ENCODE measurements at places on chromosomes 4 and X.

DNA sequence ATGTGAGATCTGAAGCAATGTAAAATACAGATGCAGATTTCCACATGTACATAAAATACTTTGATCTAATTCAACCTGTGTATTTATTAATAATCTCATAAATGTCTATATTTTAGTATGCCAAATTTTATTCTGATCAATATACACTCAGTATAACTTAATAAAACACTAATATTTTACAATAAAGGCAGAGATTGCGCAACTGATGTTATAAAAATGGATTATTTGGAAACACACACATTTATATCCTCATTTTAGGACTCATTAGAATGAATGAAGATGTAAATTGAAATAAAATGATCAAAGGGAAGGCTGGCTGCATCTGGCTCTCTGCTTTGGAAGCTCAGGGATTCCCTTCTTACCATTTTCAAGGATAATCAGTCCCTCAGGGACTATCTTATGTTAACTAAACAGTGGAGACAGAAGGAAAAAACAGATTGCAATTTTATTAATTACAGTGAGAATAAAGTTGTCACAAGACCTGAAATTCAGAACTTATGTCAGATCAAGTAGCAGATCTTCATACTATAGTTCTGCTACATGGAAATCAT is 900.9 kb upstream of the EPHA5 start:
- H3K4me1 ChIP-seq, result no peaks in the 10 kb centered on the region
- no peak overlapping the region for H3K27ac ChIP-seq
- no peaks in the 10 kb centered on the region for H3K36me3 ChIP-seq
- DNase-seq, result no peak

- H3K4me3 ChIP-seq, result no peak overlapping the region
- H3K36me3 ChIP-seq, result no peaks in the 10 kb centered on the region
- H3K27ac ChIP-seq, result no peak overlapping the region
- H3K27me3 ChIP-seq, result peaks cover 2% of the 10 kb centered on the region
Measured at GRCh38 chrX:100599456-100599855, 14.7 kb downstream of the TNMD start.

DNA sequence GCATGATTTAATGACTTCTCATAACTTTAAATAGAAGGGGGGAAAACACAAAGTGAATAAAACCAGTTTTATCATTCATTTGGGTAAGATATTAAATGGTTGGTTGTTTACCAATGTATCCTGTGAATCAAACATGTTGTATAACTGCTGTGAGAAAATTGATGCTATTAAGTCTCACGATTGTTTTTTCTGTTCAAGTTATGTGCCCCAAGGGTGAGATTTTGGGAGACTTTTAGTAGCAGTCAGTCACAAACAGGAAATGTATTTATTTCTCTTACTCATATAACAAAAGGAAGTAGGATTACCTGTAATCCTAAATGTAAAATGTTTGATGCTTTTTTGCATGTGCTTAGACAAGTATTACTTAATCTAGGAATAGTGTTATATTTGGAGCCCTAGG is 39.2 kb downstream of the MTHFD2L start:
- H3K4me3 ChIP-seq, result no peak overlapping the region
- H3K27ac ChIP-seq, result no peak overlapping the region
- H3K36me3 ChIP-seq, result peaks cover 3% of the 10 kb centered on the region
- H3K4me1 ChIP-seq, result peaks cover 5% of the 10 kb centered on the region
- no peak for DNase-seq
- no peaks in the 10 kb centered on the region for H3K27me3 ChIP-seq

DNA sequence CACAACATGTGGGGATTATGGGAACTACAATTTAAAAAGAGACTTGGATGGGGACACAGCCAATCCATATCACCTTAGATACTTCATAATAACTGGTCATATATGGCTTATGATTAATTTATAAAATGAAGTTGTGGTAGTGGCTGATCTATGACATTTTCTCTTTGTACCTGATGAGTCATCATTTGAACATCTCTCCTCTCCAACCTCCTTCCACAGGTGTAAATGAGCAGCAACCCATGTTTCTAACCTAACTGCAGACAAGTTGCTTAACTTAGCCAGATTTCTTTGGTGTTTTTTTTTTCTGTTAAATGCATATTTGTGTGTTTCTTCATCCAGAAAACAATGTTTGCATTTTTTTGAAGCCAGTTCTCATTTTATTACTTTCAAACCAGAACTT is 42.6 kb downstream of the SPANXA2 start:
- H3K27ac ChIP-seq, result no peak overlapping the region
- no peaks in the 10 kb centered on the region for H3K4me1 ChIP-seq
- no peaks in the 10 kb centered on the region for H3K36me3 ChIP-seq
- no peaks in the 10 kb centered on the region for H3K27me3 ChIP-seq

GRCh38 chr4:26822546-26822945 is 38.1 kb upstream of the STIM2 start:
- no peak for DNase-seq
- peak overlapping the region; percentile 69 for H3K4me3 ChIP-seq
- peaks cover 39% of the 10 kb centered on the region for H3K27me3 ChIP-seq
- H3K36me3 ChIP-seq, result no peaks in the 10 kb centered on the region
- H3K4me1 ChIP-seq, result peaks cover 74% of the 10 kb centered on the region

- no peaks in the 10 kb centered on the region for H3K4me1 ChIP-seq
- DNase-seq, result no peak
- H3K36me3 ChIP-seq, result no peaks in the 10 kb centered on the region
- H3K27ac ChIP-seq, result no peak overlapping the region
- H3K27me3 ChIP-seq, result no peaks in the 10 kb centered on the region
Measured at GRCh38 chrX:46407036-46407752, 138.0 kb downstream of the ZNF674 start.

DNA sequence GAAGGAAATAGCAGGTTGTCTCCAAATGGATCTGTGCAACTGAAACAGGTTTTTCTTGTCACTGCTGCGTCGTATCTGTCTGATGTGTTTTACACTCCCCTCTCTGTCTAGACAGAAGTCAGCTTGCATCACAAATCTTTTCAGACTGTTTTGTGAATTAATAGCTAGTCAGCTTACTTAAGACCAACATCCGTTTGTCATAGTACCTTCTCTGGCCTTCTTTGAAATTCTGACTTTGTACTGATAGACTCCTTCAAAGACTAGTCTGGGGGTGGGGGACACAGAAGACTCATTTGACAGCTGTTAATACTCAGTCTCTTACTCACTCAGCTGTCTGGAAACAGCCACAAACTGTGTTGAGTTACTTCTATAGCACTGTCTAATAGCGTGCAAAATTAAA is 197.8 kb downstream of the PALLD start:
- peaks cover 6% of the 10 kb centered on the region for H3K27me3 ChIP-seq
- no peak overlapping the region for H3K4me3 ChIP-seq
- H3K4me1 ChIP-seq, result no peaks in the 10 kb centered on the region
- DNase-seq, result no peak
- H3K27ac ChIP-seq, result no peak overlapping the region

GRCh38 chr4:54390670-54391069 is 161.6 kb downstream of the PDGFRA start:
- H3K27me3 ChIP-seq, result no peaks in the 10 kb centered on the region
- H3K4me3 ChIP-seq, result no peak overlapping the region
- H3K36me3 ChIP-seq, result no peaks in the 10 kb centered on the region
- no peaks in the 10 kb centered on the region for H3K4me1 ChIP-seq
- DNase-seq, result no peak
- no peak overlapping the region for H3K27ac ChIP-seq

DNA sequence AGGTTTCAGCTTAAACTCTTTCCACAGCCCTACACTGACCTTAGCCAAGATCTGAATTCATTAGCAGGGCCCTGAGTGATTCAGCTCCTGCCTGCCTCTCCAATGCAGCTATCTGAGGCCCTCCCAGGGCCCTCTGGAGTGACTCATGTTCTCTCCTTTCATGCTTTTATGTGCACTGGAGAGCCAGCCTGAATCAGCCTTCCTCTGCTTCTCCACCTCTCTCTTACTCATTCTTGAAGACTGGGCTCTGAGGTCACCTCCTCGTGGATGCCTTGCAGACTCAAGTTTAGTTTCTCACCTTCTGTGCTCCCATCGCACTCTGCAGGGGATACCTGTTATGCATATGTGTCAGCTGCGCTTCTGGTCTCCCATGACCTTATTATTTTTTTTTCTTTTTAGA is 3.1 kb upstream of the OCIAD2 start:
- no peak for DNase-seq
- H3K4me3 ChIP-seq, result no peak overlapping the region
- H3K36me3 ChIP-seq, result peaks cover 2% of the 10 kb centered on the region
- H3K27me3 ChIP-seq, result no peaks in the 10 kb centered on the region
- peaks cover 24% of the 10 kb centered on the region for H3K4me1 ChIP-seq
- no peak overlapping the region for H3K27ac ChIP-seq

- H3K4me1 ChIP-seq, result no peaks in the 10 kb centered on the region
- H3K27me3 ChIP-seq, result no peaks in the 10 kb centered on the region
- no peak for DNase-seq
- H3K27ac ChIP-seq, result no peak overlapping the region
Measured at GRCh38 chrX:12383196-12383595, 244.9 kb downstream of the FRMPD4 start.

DNA sequence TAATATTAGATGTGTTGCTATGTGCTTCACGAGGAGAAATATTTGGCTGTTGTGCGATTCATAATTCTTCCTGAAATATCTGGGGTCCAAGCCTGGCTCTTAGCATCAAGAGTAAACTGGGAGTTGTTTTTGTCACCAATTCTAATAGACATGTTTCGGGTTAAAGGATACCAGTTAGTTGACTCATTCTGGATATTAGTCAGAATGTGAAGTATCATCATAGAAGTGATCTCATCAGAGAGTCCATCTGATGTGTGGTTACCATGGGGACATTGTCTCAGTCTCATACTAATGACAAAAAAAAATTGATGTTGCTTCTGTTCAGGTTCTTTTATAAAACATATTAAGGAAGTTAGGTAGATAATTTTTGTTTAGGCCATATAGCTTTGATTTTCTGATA is 57.2 kb upstream of the MTMR1 start:
- no peaks in the 10 kb centered on the region for H3K27me3 ChIP-seq
- H3K27ac ChIP-seq, result peak overlapping the region; percentile 18
- H3K4me3 ChIP-seq, result no peak overlapping the region
- peaks cover 63% of the 10 kb centered on the region for H3K36me3 ChIP-seq
- H3K4me1 ChIP-seq, result no peaks in the 10 kb centered on the region

GRCh38 chrX:150587585-150588503 is 19.4 kb downstream of the MTM1 start:
- H3K27me3 ChIP-seq, result no peaks in the 10 kb centered on the region
- peaks cover 10% of the 10 kb centered on the region for H3K4me1 ChIP-seq
- peaks cover 2% of the 10 kb centered on the region for H3K36me3 ChIP-seq
- DNase-seq, result no peak
- no peak overlapping the region for H3K27ac ChIP-seq

DNA sequence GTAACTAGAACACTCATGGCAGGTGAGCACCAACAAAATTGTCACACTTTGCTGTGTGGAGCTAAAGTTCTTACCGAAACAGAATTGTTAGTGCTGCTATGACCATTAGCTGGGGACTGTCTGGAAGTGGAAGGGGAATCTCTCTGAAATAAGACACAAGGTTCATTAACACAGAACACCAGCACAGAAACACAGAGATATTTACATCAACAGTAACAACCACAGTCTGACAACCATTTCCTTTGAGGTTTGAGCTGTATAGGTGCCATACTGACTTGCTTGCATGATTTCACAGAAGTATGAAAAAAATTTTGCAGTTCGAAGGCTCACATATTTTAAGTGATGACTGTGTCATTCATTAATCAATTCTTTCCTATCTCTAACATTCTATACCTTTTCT is 109.8 kb downstream of the NYX start:
- peaks cover 5% of the 10 kb centered on the region for H3K36me3 ChIP-seq
- no peaks in the 10 kb centered on the region for H3K27me3 ChIP-seq
- no peak overlapping the region for H3K4me3 ChIP-seq
- H3K4me1 ChIP-seq, result peaks cover 20% of the 10 kb centered on the region

GRCh38 chr4:152094970-152095700 is 334.3 kb upstream of the GATB start:
- no peaks in the 10 kb centered on the region for H3K36me3 ChIP-seq
- no peak overlapping the region for H3K27ac ChIP-seq
- H3K4me3 ChIP-seq, result no peak overlapping the region
- H3K4me1 ChIP-seq, result peaks cover 10% of the 10 kb centered on the region
- DNase-seq, result no peak

- H3K27ac ChIP-seq, result peak overlapping the region; percentile 5
- H3K36me3 ChIP-seq, result no peaks in the 10 kb centered on the region
- H3K27me3 ChIP-seq, result no peaks in the 10 kb centered on the region
- no peak for DNase-seq
- no peaks in the 10 kb centered on the region for H3K4me1 ChIP-seq
Measured at GRCh38 chr4:111662496-111662895, 482.8 kb upstream of the FAM241A start.

DNA sequence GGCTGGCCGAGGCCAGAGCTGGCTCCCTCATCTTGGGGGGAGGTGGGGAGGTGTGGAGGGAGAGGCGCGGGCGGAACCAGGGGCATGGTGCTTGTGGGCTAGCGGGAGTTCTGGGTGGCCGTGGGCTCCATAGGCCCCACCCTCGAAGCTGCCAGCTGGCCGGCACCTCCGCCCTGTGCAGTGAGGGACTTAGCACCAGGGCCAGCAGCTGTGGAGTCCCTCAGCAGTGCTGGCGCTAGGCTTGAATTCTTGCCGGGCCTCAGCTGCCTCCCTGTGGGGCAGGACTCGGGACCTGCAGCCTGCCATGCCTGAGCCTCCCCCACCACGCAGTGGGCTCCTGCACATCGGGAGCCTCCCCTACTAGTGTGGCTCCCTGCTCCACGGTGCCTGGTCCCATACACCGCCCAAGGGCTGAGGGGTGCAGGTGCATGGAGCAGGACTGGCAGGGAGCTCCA is 603.3 kb downstream of the PCDH18 start:
- H3K27ac ChIP-seq, result no peak overlapping the region
- no peaks in the 10 kb centered on the region for H3K27me3 ChIP-seq
- H3K4me3 ChIP-seq, result no peak overlapping the region
- no peaks in the 10 kb centered on the region for H3K4me1 ChIP-seq
